ENCODE measurements at places on chromosomes 7 and 10.
A peak's percentile ranks its signal among the peaks of the same experiment; 100 is the strongest.

DNA sequence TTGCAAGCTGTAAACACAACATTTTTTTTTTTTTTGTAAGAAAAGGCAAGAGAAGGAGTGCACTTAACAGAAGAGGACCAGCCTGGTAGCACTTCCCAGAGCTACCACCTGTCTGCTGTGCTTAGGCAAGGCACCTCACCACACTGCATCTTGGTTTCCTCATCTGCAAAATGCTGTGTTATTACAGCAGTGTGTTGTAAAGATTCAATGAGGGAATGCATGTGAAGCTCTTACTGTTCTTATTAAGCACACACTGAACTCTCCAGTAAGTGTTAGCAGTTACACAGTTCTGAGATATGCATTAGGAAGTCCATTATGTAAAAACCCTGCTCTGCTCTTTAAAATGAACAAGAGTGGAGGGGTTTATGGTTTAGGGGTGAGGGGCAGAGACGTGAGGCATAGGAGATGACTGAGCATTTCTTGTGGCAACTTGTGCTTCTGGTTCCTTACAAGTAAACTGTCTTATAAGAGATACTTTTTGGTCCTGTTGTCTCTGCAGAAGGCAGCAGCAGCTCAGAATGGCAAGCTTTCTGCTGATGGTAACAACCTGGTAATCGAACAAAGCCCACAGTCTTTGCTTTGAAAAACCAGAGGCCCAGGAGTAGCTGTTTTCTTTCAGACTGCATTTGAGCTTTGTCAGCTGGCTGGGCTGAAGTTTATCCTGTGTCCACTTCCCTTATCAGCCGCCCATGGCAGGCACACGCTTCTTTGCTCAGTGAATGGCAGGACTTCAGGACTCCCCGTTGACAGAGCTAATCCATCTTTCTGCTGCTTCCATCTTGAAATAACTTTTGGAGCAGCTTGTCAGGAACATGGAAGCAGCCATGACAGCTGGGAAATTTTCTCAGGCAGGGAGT lies 98.8 kb upstream of the BMPER start:
- DNase-seq, result no peak

DNA sequence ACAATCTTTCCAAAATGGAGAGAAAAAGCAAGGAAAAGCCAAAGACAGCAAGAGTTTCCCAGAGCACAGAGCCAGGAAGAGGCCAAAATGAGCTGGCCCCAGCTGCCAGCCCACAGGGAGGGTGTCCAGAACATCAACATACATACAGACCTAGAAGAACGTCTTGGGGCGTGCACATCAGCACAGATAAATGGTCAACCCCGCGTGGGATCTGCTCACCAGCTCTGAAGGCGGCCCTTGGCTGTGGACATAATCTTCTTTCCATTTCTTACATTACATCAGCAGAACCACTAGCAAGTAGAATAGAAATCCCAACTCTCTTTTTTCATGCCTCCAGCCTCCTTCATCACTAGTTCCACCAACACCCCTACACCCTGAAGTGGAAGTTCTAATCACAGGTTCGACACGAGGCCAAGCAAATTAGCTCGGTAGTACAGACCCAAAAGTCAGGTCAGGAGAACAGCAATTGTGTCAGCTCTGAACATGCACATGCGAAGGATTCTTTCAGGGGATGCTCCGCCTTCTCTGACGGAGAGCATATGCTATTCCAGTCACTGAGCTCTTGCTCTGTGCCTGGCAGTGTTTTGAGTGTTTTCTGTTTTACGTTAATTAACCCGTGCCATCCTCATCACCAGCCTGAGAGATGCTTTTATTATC lies 16.4 kb downstream of the SH3PXD2A start:
- no peak for DNase-seq

- no peak for DNase-seq
Measured at GRCh38 chr10:28946479-28946878, 269.2 kb downstream of the BAMBI start.

DNA sequence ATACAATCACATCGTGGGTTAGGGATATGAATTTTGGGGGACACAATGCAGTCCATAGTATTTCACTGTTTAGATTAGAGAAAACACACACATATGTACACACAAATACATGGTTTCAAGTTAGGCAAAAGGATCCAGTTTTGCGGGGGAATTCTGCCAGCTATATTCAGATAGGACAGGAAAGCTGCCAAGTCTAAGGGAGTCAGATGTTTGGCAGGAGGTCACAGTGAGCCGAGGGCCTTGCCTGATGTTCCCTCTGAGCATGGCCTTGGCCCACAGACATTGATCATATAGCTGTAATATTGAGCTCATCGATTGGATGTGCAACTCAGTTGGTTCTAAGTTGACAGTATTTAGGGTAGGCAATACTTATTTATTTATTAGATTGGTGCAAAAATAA lies 122.8 kb downstream of the ADRA2A start:
- DNase-seq, result no peak

GRCh38 chr10:34727595-34728033 lies 87.5 kb downstream of the PARD3 start:
- DNase-seq, result no peak

DNA sequence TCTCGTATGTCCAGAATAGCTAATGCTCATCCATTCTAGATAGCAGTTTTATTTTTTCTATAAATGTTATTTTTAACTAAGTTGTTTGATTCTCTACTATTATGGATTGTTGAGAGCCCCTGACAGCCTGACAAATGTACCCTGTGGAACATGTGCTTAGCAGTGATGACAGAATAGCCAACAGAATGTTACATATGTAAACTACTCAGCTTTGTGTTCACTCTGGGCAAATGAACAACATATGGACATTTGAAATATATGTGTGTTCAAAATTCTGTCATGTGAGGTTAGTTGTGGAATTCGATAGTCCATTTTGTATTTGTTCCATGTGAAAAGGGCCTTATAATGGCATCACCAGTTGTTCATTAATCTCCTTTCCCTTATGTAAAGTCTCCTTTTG lies 199.7 kb downstream of the EXOC4 start:
- DNase-seq, result no peak

- DNase-seq, result no peak
Measured at GRCh38 chr7:42262964-42263363, 26.0 kb upstream of the GLI3 start.

GRCh38 chr10:103840740-103841070 lies 14.7 kb downstream of the SH3PXD2A start:
- no peak for DNase-seq

GRCh38 chr7:6451224-6451705 lies 3.5 kb upstream of the DAGLB start:
- DNase-seq, result no peak

GRCh38 chr10:49741108-49741995 lies 20.8 kb downstream of the OGDHL start:
- no peak for DNase-seq

GRCh38 chr7:133976140-133976539 lies 151.0 kb upstream of the LRGUK start:
- DNase-seq, result no peak

- DNase-seq, result no peak
Measured at GRCh38 chr7:138900035-138900828, 81.0 kb downstream of the KIAA1549 start.

- no peak for DNase-seq
Measured at GRCh38 chr10:456486-456885, 233.0 kb downstream of the DIP2C start.

DNA sequence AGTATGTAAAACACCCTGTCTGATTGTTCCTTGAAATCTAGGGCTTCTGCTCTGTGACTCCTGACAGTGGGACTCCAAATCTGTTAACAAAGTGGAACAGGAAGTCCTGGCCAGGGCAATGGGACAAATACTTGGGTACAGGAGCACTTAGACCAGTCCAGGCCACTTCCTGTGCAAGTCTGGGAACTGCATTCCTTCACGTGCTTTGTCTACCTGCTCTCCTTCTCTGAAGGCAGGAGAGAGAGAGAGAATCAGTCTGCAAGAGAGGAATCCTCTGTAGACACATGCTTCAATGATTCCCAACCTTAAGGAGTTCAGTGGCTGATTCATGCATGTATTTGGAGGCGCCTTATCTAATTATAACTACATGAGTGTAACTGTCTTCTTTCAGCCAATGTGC lies 530.2 kb downstream of the GATA3 start:
- no peak for DNase-seq

DNA sequence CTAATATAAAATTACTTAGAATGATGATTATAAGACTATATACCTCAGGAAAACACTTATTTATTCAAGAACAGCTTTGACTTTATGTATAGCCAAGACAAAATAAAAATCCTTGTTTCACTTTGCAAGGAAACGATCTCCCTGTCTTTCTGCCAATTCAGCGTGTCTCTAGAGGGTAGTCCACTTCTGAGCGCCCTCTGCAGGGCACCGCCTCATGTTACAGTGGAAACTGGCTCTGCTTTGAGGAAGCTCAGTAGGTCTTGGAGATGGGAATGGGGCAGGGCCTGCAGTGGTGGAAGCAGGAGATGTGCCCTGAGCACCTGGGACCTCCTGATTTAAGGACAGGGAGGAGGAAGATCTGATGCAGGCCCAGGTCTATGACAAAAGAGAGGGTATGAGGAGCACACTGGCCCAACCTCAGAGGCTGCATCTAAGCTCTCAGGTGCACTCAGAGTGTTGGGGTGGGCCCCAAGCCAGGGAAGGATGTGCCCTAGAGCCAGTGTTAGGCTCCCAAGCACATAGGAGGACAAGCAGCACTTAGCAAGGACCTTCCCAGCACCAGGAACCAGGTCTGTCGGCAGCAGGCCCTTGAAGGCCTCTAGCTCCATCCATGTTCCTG lies 481.0 kb downstream of the TNS3 start:
- no peak for DNase-seq

GRCh38 chr7:115940460-115941060 lies 90.0 kb downstream of the TFEC start:
- no peak for DNase-seq

DNA sequence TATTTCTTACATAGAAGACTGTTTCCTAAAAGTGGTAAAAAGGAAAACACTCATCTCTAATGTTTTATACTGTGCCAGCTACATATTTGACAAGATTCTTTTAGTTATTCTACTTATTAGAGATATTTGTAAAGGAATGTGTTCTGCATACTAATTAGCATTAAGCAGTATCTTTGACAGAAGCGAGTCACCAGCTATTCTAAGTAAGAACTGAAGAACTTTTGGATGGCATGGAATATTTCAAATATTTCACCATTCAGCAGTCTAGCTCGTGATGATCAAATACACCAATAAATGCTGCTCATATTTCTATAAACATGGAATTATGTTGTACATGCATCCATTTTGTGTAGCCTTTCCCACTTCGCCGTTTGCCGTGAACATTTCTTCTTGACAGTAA lies 241.6 kb upstream of the TCF7L2 start:
- DNase-seq, result no peak

- DNase-seq, result no peak
Measured at GRCh38 chr7:64672414-64672813, 6.5 kb downstream of the ZNF107 start.

DNA sequence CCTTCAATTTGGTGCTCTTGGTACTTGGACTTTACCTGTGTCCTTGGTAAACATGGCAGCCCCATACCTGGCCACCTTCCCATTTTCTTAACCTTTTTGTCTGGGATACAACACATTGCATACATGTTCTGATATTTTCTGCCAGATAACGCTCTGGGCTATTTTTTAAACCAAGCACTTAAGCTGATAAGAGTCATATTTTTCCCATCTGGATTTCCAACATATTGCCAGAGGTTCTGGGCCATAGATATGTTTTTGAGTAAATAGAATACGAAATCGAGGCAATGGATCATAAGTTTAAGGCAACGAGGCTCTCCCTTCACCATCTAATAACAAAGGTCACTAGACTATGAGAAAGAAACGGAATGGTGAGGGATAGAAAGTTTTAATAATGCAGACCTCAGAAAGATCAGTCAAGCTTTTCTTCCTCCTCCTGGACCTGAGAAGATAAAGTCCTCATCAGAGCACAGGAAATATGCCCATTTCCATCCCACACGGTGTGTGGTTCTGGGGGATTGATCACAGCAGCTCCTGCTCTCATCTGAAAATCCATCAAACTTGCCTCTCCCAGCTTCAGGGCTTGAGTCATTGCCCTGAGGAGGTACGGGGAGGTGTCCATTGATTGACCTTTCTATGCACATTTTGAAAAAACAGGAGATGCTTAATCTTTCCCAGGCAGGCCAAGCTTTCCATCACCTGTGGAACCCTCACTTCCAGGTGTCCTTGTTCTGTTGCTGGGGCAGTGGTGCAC lies 257.2 kb downstream of the GFRA1 start:
- no peak for DNase-seq

GRCh38 chr7:50303335-50304128 lies 984 bp upstream of the IKZF1 start:
- peak; percentile 31 for DNase-seq

DNA sequence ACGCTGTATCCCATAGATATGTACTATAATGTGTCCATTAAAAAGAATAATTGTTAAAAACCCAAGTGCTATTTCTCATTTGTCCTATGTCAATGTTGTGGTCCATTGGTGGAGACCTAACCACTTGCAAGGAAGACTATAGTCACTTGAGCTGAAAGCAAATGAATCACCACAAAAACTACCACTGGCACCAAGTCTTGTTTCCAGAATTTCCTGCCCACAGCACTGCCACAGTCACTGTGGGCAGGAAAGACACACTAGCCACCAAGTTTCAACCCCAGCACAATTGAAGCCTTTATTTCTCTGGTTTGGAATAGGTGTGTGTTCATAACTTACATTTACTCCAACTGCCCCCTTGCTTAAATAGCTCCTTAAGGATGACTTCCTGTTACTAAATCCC lies 12.4 kb downstream of the DIP2C start:
- DNase-seq, result no peak

- DNase-seq, result no peak
Measured at GRCh38 chr10:43940898-43941837, 292.5 kb upstream of the ZNF32 start.

GRCh38 chr7:42176724-42177101 lies 60.3 kb downstream of the GLI3 start:
- no peak for DNase-seq

DNA sequence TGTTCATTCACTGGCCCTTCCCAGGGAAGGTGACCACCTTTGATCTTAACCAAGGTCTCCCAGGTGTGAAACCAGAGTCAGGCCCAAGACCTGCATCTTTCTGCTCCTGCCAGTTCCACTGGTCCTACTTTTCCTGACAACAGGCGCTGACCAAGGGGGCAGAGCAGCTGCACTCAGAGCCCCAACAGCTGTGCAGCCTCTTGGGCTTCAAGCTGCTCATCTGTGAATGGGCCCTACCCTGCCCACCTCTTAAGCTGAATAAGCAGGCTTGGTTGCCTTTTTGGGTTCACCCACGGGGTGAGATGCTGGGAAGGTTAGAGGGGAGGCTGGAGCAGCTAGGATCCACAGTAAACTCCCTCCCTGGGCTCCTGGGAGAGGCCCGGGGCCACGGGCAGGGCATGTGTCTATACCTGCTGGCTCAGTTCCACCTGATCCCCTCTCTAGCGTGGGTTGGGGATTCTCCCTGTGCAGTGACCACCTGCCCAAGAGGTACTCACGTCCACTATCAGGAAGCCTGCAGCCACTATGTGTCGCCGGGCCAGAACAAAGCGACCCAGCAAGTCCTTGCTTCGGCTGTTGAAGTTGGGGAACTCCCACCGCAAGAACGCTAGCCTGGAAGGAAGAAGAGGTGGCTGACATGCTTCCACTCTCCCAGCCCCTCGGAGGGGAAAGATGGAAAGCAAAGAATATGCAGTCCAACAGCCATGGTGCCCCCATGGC lies 10.6 kb downstream of the TBRG4 start:
- no peak for DNase-seq

GRCh38 chr10:59894114-59894513 lies 12.2 kb downstream of the CCDC6 start:
- no peak for DNase-seq

- no peak for DNase-seq
Measured at GRCh38 chr7:23387583-23387982, 82.7 kb downstream of the IGF2BP3 start.

- no peak for DNase-seq
Measured at GRCh38 chr10:60186315-60187071, 203.2 kb downstream of the ANK3 start.

- DNase-seq, result no peak
Measured at GRCh38 chr10:60175441-60175971, 214.2 kb downstream of the ANK3 start.
